Tibial nerve (tissue), 4 donors: ENCODE measurements at places on chromosomes 7 and 10. TPM values are rescaled to one million over a fixed set of nuclear protein-coding genes. Genes with fewer than 3 reads are reported as not detected.

DNA sequence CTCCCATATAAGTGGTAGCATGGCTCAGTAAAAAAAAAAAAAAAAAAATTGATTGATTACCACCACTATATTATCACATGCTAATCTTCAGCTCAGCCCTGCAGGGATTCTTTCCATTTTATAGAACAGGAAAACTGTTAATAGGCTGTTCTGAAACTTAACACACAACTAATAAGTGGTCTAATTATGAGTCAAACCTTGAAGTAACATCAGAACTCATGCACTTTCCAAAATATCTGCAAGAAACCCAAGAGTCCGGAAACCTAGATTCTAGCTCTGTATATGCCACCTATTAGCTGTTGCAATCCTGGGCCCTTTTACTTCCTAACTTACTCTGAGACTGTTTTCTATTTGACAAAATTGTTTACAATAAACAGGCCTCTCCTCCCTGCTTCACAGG lies 23.9 kb downstream of the SEM1 start:
- DNase-seq, result no peak

DNA sequence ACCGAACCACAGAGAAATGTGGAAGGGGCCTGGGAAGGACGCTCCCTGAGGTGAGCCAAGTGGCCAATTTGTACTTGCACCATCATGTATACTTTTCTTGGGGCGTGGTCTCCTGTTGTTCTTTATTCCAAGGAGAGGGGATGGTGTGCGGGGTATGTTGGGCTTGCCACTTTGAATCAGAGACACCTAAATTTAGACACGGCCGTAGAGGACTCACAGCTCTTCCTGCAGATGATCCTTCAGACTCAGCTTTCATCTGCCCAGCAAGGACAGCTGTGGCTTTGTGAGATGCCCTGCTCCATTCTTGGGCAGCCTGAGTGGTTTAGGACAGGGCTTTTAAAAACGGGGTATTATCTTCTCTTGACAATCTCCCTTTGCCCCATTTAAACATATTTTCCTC lies 473.2 kb downstream of the REEP3 start:
- no peak for DNase-seq

- DNase-seq, result no peak
Measured at GRCh38 chr7:39550411-39550810, 15.8 kb upstream of the YAE1 start.

GRCh38 chr7:122100021-122100420 lies 44.0 kb downstream of the AASS start:
- DNase-seq, result no peak

- peak; percentile 56 for DNase-seq
Measured at GRCh38 chr7:15720849-15721471, 34.5 kb upstream of the MEOX2 start.

The CDHR3 gene
- total RNA-seq, result 6.1 TPM

The BEND7 gene
- total RNA-seq, result 10.8 TPM
